ENCODE measurements at places on chromosomes 7 and 10.

GRCh38 chr10:116163333-116164131 lies 109.5 kb downstream of the GFRA1 start:
- DNase-seq = no peak

DNA sequence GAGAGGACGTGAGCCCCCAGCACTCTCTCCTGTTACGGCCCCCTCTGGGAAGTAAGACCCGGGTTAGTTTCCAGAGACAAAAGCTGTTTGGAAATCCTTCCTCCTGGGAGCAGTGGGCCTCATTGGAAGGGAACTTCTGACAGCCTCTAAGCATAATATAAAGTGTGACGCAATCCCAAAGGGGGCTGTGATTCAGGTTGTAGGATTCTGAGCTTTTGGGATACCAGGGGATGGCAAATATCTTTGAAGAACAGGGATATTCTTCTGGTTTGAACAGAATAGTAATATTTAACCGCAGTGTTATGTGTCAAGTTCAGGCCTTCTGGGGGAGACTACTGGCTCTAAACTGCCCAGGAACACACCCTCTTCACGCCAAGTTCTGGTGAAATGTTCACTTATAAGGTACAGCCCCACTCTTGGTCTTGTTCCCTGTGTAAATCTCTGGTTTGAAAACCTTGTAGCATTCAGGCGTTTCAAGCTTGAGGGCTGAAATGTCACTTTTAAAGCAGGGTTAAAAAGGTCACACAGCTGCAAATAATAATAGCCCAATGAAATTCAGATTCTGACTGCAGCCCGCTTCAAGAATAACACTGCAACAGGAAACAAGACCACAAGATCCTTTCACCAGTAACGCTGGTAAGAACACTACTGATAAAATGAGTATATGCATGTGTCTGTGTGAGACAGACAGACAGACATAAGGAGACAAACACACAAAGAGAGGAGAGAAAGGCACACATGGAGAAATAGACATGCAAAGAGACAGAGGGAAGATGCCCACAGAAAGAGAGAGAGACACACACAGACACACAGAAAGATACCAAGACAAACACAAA lies 69.0 kb downstream of the CREB5 start:
- no peak for DNase-seq

GRCh38 chr7:107661865-107662379 lies 1.3 kb downstream of the SLC26A4 start:
- no peak for DNase-seq

- DNase-seq = no peak
Observed at GRCh38 chr10:8453587-8453986, 399.1 kb downstream of the GATA3 start.

GRCh38 chr10:35434533-35434932 lies 98.2 kb downstream of the CCNY start:
- DNase-seq = no peak

DNA sequence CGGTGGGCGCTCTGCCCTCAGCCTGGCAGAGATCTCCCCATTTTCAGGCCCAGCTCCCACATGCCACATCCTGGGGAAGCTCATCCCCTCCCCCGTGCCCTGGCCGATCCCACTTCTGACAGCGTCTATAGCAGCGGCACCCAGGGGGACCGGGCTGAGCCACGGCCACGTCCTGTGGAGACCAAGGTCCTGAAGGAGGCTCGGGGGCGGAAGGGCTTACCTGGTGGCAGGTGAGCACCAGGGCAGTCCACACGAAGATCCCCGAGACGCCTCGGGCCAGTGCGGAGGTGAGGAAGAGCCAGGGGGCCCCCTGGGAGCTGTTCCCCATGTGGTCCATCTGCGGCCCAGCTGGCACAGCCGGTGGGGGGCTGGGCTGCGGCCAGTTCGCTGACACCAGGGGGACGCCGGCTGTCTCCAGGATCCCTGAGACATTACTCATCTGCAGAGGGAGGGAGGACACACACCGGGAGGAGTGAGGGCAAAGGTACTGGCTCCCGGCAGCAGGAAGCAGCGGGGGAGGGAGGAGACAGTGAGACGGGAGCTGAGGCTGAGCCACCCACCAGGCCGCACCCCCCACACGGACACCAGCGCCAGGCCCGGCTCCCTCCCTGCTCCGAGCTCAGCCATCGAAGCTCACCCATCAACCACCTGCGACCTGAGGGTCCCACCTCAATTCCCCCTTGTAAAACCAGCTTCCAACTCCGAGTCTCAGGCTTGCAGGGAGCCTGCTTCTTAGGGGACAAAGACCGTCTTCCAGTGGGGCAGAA lies 776 bp downstream of the TMEM184A start:
- DNase-seq = no peak

DNA sequence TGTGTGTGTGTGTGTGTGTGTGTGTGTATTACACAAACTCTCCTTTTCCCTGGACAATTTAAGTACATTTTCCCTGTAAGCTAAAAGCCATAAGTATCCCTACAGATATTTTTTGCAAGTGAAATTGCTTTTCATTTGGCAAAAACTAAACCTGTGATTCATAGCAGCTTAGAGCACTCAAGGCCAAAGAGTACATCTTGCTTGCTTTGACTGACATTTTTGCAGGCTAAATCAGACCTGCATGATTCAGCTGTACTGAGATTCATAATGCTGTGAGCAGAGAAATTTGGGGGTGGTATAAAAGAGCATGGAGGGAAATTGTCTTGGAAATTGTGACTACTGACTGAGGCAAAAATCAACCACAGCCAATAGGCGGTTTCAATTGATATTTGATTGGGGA lies 500.4 kb downstream of the GFRA1 start:
- DNase-seq = peak; percentile 5

GRCh38 chr7:123871998-123872867 lies 27.3 kb downstream of the HYAL4 start:
- no peak for DNase-seq

DNA sequence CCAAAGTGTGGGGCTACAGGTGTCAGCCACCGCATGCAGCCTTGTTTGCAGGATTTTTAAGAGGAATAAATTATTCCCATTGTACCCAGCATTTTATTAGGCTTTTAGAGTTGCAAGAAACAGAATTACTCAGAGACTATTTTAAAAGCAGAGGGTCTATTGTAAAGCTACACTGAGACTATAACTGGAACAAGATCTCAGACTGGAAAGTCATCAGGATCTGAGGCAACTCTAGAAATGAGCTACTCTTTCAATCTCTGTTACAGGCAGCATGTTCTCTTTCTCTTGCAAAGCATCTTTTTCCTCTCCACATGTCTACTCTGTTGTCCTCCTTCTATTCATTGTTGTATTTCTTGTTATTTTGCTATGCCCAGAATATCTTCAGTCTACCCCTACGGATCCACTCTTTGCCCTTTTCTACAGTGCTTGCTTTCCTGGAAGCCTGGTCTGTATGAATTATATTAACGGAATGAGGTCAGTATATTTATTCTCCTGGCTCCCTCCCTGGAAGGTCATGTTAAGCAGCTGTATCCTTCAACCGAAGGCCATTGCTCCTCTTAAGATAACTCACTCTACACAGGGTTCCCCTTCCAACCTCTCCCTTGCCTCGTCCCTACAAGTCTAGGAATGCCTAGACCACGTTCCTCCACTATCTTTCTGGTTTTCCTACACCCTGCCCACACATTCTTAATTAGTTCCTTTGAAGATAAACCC lies 27.7 kb upstream of the MICU1 start:
- no peak for DNase-seq

GRCh38 chr10:17212802-17213221 lies 11.3 kb upstream of the TRDMT1 start:
- DNase-seq = no peak

DNA sequence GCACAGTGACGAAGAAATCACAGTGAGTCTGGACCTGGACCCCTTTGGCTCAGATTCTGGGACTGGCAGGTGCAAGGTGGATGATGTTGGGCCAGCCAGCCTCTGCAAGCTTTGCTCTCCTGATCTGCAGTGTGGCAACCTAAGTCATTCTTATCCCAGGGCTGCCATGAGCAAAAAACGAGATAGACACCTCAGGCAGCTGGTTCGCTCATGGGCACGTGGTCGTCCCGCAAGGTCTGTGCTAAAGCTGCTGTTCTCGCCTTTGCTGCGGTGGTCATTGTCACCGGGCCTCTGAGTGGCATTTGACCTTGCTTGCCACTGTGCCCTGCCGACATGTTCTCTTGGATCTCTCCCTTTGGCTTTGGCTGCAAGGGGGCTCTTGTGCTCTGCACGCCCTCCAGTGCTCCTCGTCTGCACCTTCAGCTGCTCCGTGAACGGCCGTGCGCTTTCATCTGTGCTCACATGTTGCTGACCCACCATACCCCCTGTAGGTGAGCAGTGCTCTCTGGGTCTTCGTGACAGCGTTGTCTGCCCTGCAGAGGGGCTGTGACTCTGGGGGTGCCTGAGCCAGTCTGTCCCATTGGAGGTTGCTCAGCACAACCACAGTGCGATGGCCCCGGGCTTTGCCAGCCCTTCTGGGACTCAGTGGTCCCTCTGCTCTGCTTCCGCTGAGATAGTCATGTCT lies 317.0 kb downstream of the GLRX3 start:
- DNase-seq = no peak

GRCh38 chr7:105934572-105935185 lies 28.4 kb upstream of the CDHR3 start:
- no peak for DNase-seq
